ENCODE measurements at places on chromosomes 4 and X.

DNA sequence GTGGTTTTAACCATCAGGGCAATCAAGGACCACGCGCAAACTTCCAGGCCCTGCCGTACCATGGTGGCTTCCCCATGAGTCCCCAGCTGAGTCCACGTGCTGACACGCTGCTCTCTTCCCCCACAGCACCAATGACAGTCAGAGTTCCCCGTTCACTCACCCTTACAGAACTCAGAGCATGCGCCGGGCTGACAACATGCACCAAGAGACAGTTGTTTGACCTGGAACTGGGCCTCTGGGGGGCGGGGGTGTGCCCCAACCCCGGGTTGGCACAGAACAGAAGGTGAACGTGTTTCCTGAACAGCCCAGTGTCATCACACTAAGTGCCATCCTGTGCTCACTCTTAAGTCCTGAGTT is 29.4 kb downstream of the IRF2 start:
- no peak for DNase-seq

DNA sequence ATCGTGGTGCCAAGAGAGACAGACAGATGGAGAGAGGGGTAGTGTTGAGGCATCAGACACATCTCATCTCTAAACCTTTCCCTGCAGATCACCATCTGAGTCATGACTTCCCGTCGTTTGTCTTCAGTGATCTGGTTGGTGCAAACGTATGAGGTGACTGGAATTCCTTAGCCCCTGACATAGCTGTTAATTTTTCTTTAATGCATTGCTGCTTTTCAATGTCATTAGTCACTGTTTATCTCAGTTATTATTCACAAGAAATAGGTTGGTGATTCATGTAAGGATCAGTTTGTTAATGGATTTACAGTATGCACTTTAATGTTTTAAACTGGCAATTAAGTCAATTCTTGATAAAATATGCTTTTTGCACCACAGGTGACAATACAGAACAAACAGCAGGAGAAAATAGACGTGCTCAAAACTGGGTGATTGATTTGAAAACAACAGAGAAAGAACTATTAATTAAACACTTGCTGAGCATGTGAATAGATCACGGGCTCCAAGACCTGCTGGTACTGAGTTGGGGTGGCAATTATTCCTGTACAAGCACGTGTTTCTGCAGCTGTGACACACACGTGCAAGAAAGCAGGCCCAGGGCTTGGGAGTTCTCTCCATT is 1.3 kb upstream of the TMEM154 start:
- DNase-seq: no peak

DNA sequence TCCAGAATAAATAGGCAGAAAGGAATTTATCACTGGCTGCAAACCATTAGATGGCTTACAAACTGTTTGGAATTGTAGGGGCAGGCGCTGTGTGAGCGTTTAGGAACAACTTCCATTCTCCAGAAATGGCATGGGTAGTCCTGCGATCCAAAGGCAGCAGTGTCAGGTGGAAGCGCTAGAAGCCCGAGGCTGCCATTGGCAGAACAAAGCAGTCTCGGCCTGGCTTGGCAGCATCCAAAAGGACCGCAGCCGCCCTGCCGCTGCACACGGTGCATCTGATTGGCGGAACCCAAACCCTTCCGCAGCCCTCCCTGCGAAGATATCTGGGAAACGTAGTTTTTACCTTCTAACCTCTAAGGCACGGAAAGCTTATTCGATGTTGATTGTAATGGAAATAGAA is 23.6 kb upstream of the YTHDC1 start:
- peak; percentile 30 for DNase-seq

DNA sequence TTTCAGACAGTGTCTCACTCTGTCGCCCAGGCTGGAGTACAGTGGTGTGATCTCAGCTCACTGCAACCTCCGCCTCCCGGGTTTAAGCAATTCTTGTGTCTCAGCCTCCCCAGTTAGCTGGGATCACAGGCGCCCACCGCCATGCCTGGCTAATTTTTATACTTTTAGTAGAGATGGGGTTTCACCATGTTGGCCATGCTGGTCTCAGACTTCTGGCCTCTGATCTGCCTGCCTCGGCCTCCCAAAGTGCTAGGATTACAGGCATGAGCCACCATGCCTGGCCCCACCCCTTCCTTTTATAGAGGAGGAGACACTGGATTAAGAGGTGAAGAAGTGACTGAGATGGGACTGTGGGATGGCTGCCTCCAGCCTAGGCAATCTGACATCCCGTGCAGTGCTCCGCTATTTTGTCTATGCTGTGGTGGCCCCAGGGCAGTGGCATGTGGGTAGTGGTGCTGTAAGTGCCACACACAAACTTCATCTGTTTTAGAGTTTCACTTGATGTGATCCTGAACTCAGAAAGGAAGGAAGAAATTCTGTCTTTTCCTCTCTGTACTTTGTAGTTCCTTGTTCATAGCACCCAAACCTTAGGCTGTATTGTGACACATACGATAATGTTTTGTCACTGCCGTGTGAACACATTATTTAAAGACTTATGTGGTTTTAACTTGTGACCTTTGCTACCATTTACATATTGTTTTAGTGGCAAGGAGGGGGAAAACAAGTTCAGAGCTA is 48.9 kb downstream of the FNIP2 start:
- no peak for DNase-seq

GRCh38 chr4:176837169-176837895 is 44.6 kb upstream of the VEGFC start:
- DNase-seq: no peak

- no peak for DNase-seq
Observed at GRCh38 chr4:43423276-43423675, 530.8 kb downstream of the GRXCR1 start.

- DNase-seq: no peak
Observed at GRCh38 chr4:94525993-94526728, 74.4 kb downstream of the PDLIM5 start.

- DNase-seq: no peak
Observed at GRCh38 chr4:122669911-122670738, 49.3 kb upstream of the IL21 start.

- DNase-seq: no peak
Observed at GRCh38 chr4:73053974-73054480, 15.5 kb downstream of the COX18 start.

- DNase-seq: no peak
Observed at GRCh38 chr4:153112041-153112441, 92.2 kb upstream of the TRIM2 start.

GRCh38 chr4:113106108-113106507 is 56.7 kb downstream of the ANK2 start:
- DNase-seq: no peak

GRCh38 chr4:159016593-159017024 is 86.3 kb upstream of the RAPGEF2 start:
- DNase-seq: no peak

All from hypothalamus (tissue), 51 donors.